ENCODE measurements at places on chromosomes 6 and 20.
A peak's percentile ranks its signal among the peaks of the same experiment; 100 is the strongest.

DNA sequence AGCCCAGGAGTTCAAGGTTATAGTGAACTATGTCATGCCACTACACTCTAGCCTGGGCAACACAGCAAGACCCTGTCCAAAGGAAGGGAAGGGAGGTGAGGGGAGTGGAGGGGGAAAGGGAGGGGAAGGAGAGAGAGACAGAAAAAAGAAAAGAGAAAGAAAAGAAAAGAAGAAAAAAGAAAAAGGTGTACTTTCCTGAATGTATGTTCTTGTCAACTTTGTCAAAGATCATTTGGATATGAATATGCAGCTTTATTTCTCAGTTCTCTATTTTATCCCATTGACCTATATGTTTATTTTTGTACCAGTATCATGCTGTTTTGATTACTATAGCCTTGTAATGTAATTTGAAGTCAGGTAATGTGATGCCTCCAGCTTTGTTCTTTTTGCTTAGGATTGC is 30.9 kb upstream of the FKBP1C start:
- H3K36me3 ChIP-seq = no peaks in the 10 kb centered on the region
- no peaks in the 10 kb centered on the region for H3K27me3 ChIP-seq
- no peak overlapping the region for H3K27ac ChIP-seq
- H3K4me3 ChIP-seq = no peak overlapping the region
- no peak for DNase-seq

- H3K4me1 ChIP-seq = no peaks in the 10 kb centered on the region
- H3K27me3 ChIP-seq = no peaks in the 10 kb centered on the region
- H3K36me3 ChIP-seq = no peaks in the 10 kb centered on the region
- no peak overlapping the region for H3K27ac ChIP-seq
Observed at GRCh38 chr6:13760307-13761304, 49.0 kb upstream of the RANBP9 start.

GRCh38 chr20:63520934-63521601 is 503 bp downstream of the PPDPF start:
- H3K27ac ChIP-seq = no peak overlapping the region
- peak overlapping the region; percentile 93 for H3K4me3 ChIP-seq
- H3K36me3 ChIP-seq = peaks cover 13% of the 10 kb centered on the region
- H3K4me1 ChIP-seq = peaks cover 4% of the 10 kb centered on the region
- no peak for DNase-seq

- no peaks in the 10 kb centered on the region for H3K27me3 ChIP-seq
- H3K36me3 ChIP-seq = no peaks in the 10 kb centered on the region
- H3K4me1 ChIP-seq = no peaks in the 10 kb centered on the region
- no peak overlapping the region for H3K27ac ChIP-seq
- no peak overlapping the region for H3K4me3 ChIP-seq
Observed at GRCh38 chr6:111709615-111710398, 104.1 kb upstream of the TRAF3IP2 start.

DNA sequence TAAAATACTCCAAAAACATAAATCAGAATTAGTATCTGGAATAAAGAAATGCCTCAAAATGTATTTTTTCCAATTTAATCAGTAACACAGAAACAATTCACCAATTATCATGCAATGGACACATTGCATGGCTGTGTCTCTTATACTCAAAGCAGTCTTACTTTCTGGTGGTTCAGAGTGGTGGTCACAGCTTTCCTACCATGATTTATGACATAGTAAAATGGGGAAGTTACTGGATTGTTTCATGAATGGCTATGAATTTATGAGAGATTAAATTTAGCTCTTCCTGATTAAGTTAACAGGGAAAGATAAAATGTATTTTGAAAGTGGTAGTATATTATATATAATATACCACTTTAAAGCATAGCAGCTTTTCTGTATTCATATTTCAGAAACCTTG is 331.5 kb upstream of the MAP3K7 start:
- no peak overlapping the region for H3K4me3 ChIP-seq
- no peaks in the 10 kb centered on the region for H3K4me1 ChIP-seq
- no peaks in the 10 kb centered on the region for H3K27me3 ChIP-seq
- no peaks in the 10 kb centered on the region for H3K36me3 ChIP-seq
- DNase-seq = no peak
- no peak overlapping the region for H3K27ac ChIP-seq

DNA sequence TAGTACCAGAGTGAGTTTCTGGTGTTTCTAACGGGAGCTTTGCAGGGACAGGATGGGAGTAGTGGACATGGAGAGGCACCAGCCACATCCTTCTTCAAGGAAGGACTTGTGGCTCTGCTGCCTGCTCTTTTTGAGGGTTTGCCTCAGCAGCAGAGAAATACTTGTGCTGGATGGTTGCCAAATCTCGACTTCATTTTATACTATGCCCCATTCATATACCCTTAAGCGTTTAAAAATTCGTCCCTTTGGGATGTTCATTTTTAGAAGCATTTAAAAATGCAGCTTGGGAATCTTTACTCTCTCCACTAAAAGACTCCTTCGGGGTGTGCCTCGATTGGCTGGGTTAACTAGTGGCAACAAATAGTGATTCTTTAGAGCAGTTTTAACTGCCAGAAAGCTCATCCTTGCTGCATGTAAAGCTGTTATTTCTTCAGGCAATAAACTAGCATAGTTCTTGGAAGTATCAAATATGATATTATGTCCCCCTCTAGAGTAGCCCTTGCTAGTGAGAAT is 126.5 kb upstream of the B3GAT2 start:
- H3K27ac ChIP-seq = no peak overlapping the region
- H3K4me1 ChIP-seq = no peaks in the 10 kb centered on the region
- H3K4me3 ChIP-seq = no peak overlapping the region
- DNase-seq = no peak
- H3K27me3 ChIP-seq = no peaks in the 10 kb centered on the region

Data from iPS DF 6.9 (cell line).